ENCODE measurements at places on chromosomes 12 and 14.
A peak's percentile ranks its signal among the peaks of the same experiment; 100 is the strongest.

DNA sequence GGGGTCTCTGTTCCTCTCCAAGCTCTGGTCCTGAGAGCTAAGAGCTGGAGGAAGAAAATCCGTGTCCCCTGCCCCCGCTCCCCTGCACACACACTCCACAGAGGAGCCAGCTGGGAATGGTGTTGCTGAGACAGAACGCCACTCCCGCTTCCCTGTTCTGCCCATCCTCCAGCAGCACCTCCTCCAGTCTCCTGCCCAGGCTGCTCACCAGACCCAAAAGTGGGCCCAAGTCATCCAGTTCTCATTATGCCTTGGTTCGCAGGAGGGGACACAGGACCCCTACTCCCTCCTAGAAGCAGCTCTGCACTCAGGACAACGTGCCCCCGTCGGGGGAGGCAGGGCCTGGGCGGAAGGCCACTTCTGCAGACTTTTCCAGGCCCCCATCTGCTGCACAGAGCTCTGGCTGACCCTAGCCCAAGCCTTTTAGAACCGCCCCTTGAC lies 830 bp upstream of the TRMT61A start:
- peak; percentile 57 for DNase-seq

GRCh38 chr12:123058980-123059379 lies 78.5 kb downstream of the ARL6IP4 start:
- no peak for DNase-seq

DNA sequence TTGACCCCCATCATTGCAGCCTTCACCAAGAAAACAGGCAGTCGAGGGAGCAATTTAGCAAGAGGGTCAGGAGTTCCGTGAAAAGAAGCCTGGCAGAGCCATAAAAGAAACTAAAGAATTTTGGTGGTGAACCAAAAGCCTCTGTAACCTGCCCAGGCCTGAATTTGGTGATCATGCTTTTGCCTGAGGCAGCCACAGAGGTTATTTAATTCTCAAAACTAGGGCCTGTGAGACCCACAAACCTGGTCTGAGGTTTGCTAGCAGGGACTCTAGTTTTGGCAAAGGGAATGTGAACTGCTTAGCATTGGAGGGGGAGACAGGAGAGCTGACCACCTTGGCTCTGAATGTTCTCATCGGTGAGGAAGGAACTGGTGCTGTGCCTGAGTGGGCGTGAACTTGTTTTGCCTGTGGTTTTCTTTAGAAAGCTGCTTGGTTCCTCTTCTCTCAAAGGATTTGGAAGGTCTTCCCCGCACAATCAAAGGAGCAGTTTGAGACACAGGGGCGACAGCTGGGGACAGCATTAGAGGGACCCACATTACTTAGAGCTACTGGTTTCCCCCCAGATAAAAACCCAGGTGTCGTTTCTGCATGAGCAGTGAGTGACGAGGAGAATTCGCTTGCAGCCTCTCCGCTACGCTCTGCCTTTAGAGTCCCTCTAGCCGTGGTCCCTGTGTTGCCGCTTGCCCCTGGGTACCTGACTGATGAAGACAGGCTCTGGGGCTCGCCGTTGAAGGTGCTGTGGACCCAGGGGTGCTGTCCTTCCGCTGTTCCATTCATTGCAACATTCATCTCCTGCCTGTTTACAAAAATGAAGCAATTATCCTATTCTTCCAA lies 12.6 kb upstream of the WNT5B start:
- no peak for DNase-seq

GRCh38 chr14:86602263-86602662 lies 1072.3 kb downstream of the FLRT2 start:
- DNase-seq, result no peak
